Left colon (tissue), 2 donors: ENCODE measurements at places on chromosomes 2 and 18. TPM values are rescaled to one million over a fixed set of nuclear protein-coding genes. Genes with fewer than 3 reads are reported as not detected.

GRCh38 chr2:224180810-224181209, 141.7 kb upstream of the SERPINE2 start:
- no peak for DNase-seq

- no peak for DNase-seq
Measured at GRCh38 chr2:222912776-222913175, 51.9 kb downstream of the ACSL3 start.

DNA sequence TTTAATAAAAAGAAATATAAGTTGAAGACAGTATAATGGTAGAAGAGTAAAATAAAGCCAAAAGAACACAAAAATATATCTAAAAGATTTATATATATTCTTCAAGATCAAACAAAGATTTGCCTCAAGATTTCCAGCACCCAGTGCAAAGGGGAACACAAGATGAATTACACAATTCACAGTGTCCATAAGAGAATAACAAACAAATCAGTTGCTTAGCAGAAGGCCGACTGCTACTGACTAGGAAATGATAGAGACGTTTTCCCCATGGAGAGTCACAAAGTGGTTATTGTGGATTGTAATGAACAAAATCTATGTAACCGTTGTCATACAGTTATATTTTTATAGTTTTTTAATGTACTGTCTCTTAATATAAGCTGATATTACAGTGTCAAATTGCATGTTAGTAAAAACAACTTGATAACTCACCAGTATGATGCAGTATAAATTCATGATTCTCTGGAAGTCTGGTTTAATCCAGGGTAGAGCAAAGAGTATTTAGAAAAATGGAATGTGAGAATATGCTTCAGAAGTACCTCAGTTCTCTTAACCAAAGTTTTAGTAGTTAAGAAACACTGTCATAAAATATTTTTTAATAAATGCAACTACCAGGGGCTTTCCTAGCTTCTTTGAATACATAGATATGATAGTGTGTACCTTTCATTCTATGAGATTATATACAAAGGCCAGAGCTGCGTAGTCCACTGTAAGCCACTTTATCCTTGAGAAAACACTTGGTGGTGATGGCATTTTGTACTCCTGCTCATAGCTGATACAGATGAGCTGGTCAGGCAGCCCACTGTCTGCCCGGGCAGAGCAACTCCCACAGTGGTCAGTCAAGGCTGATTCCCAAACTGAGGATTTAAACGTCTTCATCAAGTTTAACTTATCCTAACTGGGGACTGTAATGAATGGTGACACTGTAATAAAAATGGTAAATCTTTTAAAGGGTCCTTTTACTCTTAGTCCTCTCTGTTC, 180.5 kb upstream of the DTNA start:
- DNase-seq = no peak

- no peak for DNase-seq
Measured at GRCh38 chr18:8802017-8802672, 96.8 kb downstream of the MTCL1 start.

- peak; percentile 73 for DNase-seq
Measured at GRCh38 chr2:38750011-38750890, 910 bp downstream of the SRSF7 start.

DNA sequence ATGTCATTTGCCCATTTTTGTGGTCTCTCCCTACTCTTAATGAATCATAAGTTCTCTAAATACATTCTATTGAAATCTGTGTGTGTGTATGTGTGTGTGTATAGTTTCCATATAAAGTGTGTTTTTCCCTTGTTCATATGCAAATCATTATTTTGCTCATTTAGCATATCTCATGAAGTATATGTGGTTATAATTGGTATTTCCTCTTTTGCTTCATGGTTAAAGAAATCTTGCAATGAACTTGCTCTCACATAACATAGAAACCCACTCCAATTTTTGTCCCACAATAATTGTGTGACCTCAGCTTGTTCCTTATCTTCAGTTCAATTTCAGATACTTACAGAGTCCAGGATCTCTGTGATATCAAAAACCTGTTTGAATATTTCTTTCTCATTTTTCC, 1.2 kb downstream of the CPO start:
- no peak for DNase-seq

Gene EHD3
- 1.2 TPM for total RNA-seq

DNA sequence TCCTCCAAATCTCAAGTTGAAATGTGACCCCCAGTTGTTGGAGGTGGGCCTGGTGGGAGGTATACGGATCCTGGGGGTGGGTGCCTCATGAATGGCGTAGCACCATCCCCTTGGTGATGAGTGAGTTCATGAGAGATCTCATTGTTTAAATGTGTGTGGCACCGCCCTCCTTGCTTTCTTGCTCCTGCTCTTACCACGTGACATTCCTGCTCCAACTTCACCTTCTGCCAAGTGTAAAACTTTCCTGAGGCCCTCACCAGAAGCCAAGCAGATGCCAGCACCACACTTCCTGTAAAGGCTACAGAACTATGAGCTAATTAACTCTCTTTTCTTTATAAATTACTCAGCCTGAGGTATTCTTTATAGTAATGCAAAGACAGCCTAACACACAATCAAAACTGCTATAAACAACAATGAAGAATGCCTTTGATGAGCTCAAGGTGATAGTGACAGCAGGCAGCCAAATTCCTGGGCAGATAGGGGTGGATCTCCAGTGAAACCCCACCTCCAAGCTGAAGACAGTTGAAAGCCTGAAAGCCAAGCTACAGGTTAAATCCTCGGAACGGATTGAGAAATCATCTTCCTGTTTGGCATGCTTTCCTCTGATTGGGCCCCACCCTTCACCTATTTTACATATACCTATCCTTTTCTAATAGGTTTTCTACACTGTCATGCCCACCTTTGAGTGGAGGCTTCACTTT, 26.9 kb downstream of the MCEE start:
- no peak for DNase-seq

DNA sequence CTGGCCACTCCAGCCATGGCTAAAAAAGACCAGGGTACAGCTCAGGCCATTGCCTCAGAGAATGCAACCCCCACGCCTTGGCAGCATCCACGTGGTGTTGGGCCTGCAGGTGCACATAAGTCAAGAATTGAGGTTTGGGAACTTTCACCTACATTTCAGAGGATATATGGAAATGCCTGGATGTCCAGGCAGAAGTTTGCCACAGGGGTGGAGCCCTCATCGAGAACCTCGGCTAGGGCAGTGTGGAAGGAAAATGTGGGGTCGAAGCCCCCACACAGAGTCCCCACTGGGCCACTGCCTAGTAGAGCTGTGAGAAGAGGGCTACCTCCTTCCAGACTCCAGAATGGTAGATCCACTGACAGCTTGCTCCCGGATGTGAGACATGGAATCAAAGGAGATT, 477.3 kb downstream of the LPIN1 start:
- DNase-seq = no peak

Gene RANBP2
- 55.8 TPM for total RNA-seq

GRCh38 chr18:11516751-11517503, 92.5 kb upstream of the SLC35G4 start:
- DNase-seq = no peak

- DNase-seq = no peak
Measured at GRCh38 chr18:74286856-74287255, 4.9 kb downstream of the CYB5A start.

- DNase-seq = no peak
Measured at GRCh38 chr2:197777823-197778407, 7.2 kb downstream of the BOLL start.

DNA sequence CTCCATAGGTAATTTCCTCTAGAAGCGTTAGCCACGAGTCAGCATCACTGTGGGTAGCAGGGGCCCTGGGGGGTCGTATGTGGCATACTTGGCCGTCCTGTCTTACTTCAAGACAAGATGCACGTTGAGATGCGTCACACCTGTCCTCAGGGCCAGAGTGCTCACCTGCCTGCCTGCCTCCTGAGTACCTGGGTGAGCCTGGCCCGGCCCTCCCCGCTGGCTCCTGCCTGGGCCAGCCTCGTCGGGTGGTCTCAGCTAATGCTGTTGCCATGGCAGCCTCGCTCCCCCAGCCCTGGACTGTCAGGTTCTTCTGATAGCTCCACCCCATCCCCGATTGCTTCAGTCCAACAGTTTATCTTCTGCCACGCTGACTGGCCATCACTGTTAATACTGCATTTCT, 232.4 kb downstream of the GBX2 start:
- no peak for DNase-seq

GRCh38 chr2:215886022-215886421, 127.3 kb downstream of the MREG start:
- no peak for DNase-seq

Gene GMPPA
- 44.8 TPM for total RNA-seq

Gene CD207
- not detected for total RNA-seq

GRCh38 chr2:160022162-160022561, 40.3 kb downstream of the PLA2R1 start:
- no peak for DNase-seq

Gene SOCS6
- 47.6 TPM for total RNA-seq

- no peak for DNase-seq
Measured at GRCh38 chr18:59606193-59607077, 90.8 kb downstream of the CCBE1 start.

DNA sequence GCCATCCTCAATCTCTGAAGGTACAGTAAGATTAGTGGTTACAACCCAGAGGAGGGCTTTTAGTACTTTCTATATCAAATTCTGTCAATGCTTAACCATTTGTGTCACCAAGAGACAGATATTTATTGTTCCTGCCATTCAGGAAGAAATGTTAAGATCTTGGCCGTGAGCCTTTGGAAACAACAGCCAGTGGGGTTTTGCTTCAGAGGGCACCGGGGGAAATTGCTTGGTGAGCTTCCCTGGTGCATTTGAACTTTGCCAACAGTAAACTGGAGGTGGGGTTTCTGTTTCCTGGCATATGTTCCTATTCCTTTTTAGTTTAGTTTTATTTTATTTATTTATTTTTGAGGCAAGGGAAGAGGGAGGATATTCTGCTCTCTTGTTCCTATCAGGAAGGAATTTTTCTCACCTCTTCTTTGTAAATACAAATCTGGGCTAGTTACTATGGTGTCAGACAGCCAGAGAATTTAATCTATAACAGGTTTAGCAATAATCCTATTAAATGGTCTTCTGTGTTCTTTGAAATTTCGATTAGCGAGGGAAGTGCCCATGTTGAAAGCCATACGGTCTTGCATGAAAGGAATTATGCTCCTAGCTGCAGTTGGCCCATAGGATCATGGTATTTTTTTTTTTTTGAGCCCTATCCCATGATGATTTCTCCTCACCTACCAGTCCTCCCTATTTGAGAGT, 95.7 kb downstream of the MAIP1 start:
- peak; percentile 25 for DNase-seq

Gene CNDP1
- not detected for total RNA-seq

Gene ACVR1C
- total RNA-seq = 14.6 TPM

Gene KLHL29
- 2.9 TPM for total RNA-seq

DNA sequence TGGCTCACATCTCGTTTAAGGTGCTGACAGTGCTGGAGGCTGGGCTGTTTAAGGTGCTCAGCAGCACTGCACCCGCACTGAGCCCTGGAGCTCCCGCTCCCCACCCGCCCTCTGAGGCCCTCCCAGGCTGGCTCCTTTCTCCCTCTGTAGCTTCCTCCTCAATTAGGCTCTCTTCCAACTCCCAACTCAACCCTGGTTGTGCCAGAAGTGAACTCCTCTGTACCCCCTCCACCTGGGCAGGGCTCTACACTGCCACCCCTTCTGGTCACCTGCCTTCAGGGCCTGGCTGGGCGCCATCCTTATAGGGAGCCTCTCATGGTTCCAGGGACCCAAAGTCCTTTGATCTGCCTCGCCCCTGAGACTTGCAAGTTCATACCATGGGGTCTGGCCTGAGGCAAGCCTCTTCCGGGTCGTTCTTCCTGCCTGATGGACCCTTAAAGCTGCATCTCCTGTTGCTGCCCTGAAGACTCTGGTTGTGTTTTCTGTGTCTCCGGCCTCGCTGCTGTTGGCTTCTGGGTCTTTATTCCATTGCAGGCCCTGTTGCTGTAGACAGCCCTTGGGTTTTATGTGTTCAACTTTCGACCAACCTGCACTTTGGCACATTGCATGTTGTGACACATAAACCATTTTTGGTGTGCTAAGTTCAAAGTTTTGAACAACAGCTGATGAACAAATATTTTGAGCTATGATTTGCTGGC, 199.6 kb downstream of the LDLRAD4 start:
- peak; percentile 76 for DNase-seq

DNA sequence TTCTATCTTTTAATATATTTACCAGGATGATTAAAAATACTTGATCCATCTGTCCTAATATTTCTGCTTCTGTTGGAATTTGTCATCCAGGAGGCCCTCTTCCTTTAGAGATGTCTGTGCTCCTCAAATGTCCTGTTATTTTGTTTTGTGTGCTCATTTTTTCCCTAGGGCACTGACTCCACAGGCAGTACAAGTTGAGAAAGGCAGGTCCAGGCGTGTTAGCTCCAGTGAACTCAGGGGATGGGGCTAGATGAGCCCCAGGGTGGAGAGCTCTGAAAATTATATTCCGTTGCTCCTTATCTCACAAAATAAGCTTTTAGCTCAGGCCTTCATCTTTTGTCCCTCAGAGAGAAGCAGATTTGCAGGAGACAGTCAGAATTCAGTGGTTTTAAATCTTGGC, 105.7 kb downstream of the SLC4A3 start:
- no peak for DNase-seq

Gene IL1RL2
- 1.1 TPM for total RNA-seq

Gene ICOS
- total RNA-seq = 0.34 TPM

DNA sequence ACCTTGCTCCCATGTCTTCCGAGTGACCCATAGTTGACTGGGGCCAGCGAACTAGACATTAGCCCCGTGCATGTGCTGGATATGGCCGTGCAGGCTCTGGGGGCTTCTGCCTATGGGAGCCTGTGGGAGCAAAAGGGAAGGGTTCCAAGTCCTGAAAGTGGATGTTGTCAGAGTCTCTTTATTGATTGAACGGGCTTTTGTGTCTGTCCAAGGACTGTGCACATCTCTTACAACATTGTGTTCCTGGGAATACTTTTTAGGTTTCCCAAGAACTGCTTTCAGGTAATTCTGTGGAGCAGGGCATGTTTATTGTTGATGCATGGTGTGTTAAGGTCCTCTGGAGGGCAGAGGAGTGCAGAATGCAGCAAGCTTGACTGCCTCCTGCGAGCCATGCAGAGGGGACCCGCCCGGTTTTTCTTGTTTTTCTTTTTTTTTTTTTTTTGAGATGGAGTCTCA, 5.0 kb downstream of the RNF144A start:
- DNase-seq = no peak

Gene SEPTIN10
- total RNA-seq = 77.1 TPM

DNA sequence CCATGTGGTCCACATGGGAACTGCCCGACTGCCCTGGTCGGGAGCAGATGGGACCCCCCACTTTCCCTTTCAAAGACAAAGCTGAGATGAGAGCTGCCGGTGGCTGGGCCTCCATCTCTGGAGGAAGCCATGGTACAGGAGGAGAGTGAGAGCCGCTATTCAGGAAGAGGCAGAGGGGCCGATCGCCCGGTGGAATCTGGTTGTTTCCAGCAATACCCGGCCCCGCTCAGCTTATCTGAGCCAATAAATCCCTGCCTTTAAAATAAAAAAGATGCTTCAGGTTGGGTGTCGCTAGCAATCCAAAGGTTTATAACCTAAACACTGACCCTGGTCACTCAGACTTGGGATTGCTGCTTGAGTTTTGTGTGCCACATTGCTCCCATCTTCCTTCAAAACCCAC, 15.2 kb upstream of the B3GNT7 start:
- no peak for DNase-seq

Gene IL36RN
- not detected for total RNA-seq

Gene GPR45
- not detected for total RNA-seq

Gene METTL21A
- total RNA-seq = 16.5 TPM
